ENCODE measurements at places on chromosomes 16 and 17.

DNA sequence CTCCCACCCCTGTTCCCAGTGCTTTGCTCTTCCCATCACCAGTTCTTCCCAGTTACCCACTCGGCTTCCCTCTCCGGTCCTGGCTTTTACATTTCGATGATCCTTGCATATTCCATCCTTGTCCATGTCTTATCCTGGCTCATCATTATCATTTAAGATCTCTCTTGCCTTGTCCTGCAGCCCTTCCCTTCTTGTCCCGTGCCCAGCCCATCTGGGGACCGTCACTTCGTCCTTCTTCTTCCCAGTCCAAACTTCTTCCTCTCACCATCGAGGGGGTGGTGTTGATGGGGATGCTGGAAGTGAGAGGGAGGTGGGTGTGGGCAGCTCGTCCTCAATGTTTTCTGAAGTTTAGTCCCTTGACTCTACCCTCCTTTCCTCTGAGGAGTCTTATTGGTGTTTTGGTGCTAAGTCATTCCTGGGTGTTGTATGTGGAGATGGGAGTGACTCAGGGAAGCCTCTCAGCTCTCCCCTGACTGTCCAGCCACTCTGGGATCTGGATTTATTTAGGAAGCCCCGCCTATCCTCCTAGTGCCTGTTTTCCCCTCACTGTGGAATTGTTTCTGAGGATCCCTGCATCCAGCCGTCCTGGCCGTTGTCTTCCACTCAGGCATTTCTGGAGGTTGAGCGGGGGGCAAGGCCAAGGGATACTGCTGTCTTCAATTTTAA, 975 bp downstream of the SNX29 start:
- DNase-seq: no peak

DNA sequence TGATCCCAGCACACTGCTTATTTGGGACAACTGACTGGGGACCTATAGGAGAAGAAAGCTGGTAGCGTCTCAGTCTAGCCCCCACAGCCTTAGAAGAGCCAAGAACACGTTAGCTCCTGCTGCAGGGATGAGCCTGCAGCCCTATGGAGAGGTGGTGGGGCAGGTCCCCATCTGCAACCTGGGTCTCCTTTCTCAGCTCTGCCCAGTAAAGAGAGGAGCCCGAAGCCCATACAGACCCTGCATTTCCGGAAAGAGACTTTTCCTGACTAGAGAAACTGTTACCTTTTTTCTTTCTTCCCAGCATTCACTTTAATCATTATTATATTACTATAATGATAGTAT, 788 bp downstream of the METTL22 start:
- no peak for DNase-seq

- DNase-seq: no peak
These were observed 4.2 kb downstream of the KRT24 start for GRCh38 chr17:40699371-40699770.

GRCh38 chr17:81049372-81049911, 14.5 kb downstream of the BAIAP2 start:
- no peak for DNase-seq

DNA sequence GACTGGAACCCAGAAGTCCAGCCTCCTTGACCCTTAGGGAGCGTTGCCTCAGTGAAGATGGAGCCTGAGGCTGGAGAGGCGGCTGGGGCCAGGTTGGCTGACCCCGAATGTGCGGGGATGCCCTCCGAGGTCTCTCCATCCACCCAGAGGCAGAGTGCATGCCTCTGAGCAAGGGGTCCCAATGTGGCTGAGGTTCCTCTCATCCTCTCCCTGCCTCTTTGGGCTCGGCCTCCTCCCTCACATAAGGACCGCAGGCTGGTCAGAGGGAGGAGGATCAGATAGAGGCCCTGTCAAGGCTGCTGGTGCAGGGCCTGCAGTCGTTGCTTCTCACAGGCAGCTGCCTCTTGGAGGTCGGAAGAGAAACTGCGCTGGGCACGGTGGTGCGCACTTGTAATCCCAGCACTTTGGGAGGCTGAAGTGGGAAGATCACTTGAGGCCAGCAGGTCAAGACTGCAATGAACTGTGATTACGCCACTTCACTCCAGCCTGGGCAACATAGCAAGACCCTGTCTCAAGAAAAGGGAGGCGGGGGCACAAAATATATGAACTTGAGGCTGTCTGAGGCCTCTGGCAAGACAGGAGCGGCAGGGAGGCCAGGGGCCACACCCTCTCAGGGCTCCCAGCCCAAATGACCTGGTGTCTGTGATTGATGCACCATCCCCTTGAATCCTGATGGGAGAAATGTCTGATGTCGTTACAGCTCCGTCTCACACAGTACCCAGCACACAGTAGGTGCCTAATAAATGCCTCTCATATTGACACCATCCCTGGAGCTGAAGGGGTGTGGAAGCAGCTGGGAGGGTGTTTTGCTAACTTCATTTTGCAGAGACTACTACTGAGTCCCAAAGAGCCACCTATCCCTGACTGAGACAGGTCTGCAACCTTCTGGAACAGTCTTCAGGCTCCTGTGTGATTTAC, 220.1 kb upstream of the GSE1 start:
- no peak for DNase-seq

GRCh38 chr16:17463335-17463734, 7.4 kb downstream of the XYLT1 start:
- no peak for DNase-seq

- DNase-seq: no peak
These were observed 1153.7 kb upstream of the GOT2 start for GRCh38 chr16:59887856-59888255.

- DNase-seq: no peak
These were observed 4.8 kb downstream of the IL4R start for GRCh38 chr16:27318392-27319256.

GRCh38 chr16:22356930-22357634, 17.3 kb downstream of the CDR2 start:
- no peak for DNase-seq

DNA sequence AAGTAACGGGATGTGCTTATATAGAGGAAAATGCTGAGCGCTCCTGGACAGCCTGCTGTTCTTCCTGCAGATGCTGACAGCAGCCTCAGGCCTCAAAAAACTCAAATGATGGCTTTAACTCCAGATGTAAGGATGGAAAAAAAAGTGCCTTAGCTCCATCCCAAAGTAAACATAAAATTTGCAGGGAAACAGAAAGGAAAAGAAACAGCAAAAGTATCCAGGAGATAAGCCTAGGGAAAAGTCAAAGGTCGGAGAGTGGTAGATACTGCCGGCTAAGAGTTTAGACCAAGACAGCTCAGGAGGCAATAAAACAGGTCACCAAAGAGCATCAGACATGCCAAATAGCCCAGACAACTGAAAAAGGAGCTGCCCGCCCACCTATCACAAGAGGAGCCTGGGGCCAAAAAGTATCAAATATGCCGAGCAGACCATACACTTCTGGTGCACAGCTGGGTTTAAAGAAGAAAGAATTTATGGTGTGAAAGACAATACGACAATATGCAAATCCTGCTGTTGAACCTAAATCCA, 6.9 kb downstream of the KRT31 start:
- no peak for DNase-seq

DNA sequence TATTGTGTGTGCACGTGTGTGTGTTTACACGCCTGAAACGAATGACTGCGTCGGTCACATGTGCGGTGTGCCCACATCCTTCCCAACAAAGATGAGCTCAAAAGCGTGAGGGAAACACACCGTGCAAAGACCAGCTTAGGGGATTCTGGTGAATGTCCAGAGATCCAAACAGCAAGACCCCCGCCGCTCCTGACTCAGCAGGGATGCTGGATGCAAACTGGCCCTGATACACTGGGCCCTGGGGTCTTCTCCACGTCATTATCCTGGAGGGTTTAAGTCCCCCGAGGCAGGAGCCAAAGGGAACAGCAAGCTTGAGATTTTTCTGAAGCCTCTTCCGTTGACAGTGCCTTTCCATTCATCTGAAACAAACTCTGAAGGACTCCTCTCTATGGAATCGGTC, 59.2 kb downstream of the TBC1D16 start:
- DNase-seq: no peak

GRCh38 chr16:82033006-82033405, 2.0 kb upstream of the HSD17B2 start:
- DNase-seq: no peak

GRCh38 chr17:63475491-63476412, 1.1 kb upstream of the ACE start:
- DNase-seq: no peak

GRCh38 chr16:27819881-27820610, 243.5 kb downstream of the GSG1L start:
- no peak for DNase-seq

GRCh38 chr16:2913603-2914002, 1.9 kb downstream of the FLYWCH1 start:
- no peak for DNase-seq

GRCh38 chr17:15351925-15352324, 10.5 kb upstream of the TEKT3 start:
- peak; percentile 30 for DNase-seq

- DNase-seq: no peak
These were observed 35.0 kb upstream of the MRC2 start for GRCh38 chr17:62592341-62593099.

DNA sequence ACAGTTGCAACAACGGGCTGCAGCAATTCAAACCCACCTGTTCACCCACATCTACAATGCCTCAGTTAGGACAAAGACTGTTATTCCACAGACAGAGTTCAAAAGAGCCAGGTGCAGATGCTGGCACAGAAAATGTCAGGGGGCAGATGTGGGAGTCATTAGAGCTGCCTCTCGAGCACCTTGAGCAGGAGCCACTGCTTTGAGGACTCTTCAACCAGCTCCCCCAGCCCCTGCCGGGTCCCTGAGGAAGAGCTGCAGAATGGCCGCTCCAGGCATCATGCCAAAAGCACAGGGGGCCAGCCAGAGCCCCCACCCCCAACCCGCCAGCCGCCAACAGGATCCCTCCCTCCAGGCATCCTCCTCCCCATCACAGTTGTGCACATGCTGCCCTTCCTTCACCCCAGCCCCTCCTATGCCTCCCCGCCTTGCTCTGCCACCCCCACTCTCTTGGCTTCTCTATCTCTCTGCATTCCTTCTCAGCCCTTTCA, 20.8 kb downstream of the C17orf67 start:
- no peak for DNase-seq

DNA sequence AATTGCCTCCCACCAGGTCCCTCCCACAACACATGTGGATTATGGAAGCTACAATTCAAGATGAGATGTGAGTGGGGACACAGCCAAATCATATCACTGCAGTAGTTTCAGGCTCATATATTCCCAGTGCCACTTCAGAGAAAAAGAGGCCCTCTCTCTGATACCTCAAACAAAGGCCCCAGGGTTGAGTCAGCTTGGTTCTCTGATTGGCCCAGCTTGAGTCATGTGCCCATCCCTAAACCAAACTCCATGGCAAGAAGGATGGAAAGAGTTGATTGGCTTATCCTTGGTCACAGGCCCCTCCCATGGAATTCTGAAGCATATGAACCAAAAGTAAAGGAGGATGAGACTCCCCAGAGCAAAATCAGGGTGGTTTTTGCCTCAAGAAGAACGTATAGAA, 75.9 kb upstream of the IRX6 start:
- no peak for DNase-seq

- no peak for DNase-seq
These were observed 24.9 kb downstream of the MPP3 start for GRCh38 chr17:43808076-43808475.

- no peak for DNase-seq
These were observed 205.3 kb upstream of the TNRC6C start for GRCh38 chr17:77753246-77753645.

GRCh38 chr17:38740044-38740443, 8.1 kb downstream of the PCGF2 start:
- DNase-seq: no peak

- peak; percentile 97 for DNase-seq
These were observed at the start of gene ZNF263 for GRCh38 chr16:3282730-3283542. Gene ZNF263 (plus strand): TSS chr16:3283491. CDS start chr16:3283819, 328 bp downstream.

- no peak for DNase-seq
These were observed 16.7 kb upstream of the OR1F1 start for GRCh38 chr16:3171181-3171854.

DNA sequence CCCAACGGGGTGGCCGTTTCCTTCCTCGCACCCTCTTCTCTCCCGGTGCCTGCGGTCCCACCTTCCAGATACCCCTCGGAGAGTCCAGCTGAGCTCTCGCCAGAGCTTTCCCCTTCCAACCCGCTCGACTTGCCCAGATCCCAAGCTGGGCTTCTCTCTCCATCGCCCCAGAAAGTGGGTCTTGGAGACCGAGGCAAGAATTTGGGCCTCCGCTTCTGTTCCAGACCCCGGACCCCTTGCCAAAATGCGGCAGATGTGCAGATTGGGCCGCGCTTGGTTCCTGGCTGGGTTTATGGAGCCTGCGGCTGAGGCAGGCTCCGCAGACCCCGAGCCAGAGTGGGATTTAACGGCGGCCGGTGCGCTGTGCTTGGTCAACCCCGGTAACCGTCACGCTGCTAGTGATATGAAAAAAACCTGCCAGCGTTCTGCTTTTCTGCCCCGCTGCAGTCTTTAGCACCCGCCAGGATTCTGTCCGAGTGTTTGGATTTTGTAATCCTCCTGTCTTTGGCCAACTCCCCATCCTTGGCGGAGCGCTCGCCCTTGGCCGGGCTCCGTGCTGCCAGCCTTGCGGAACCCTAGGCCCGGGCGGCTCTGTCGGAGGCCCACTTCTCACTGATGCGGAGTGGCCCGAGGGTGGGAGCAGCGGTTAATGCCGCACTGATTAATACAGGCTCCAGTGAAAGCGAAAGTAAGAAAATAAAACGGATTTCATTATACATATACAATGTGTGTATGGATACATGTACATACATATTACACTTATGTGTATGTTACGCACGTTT, 754 bp upstream of the SLFN11 start:
- DNase-seq: no peak

GRCh38 chr16:53837426-53837825, 133.5 kb downstream of the FTO start:
- no peak for DNase-seq

GRCh38 chr17:73566905-73567782, 77.1 kb downstream of the SDK2 start:
- DNase-seq: no peak

- DNase-seq: no peak
These were observed 16.9 kb downstream of the GRIN2C start for GRCh38 chr17:74842599-74843351.

DNA sequence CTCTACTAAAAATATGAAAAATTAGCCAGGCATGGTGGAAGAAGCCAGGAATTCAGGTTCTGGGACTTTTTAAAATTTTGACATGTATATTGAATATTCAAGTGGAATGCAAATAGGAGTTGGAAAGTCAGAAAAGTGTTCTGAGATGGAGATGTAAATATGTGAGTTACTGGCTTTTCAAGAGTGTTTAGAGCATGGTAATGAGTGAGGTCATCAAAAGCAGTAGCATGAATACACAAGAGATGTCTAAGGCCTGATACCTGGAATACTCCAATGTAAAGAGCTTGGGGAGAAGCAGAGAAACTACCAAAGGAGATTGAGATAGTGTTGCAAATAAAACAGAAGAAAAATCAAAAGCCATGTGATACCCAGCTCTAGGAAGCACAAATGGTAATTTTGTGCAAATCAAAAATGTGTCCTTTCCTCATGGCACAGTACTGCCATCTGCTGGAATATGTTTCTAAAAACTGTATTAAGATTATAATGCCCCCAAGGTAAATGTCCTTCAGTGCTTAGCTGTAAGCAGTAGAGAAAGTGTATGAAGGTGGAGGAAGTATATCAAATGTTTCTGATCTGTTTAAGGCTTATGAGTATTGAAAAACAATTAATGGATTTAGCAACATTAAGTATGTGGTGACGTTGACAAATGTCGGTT, 908.4 kb downstream of the KCNJ18 start:
- DNase-seq: peak; percentile 16

Measured in LoVo (cell line).